ENCODE measurements at places on chromosomes 11 and 22. TPM values are rescaled to one million over a fixed set of nuclear protein-coding genes. Genes with fewer than 3 reads are reported as not detected.

GRCh38 chr11:65298131-65298535, 16.5 kb upstream of the CDC42EP2 start:
- no peak for DNase-seq

DNA sequence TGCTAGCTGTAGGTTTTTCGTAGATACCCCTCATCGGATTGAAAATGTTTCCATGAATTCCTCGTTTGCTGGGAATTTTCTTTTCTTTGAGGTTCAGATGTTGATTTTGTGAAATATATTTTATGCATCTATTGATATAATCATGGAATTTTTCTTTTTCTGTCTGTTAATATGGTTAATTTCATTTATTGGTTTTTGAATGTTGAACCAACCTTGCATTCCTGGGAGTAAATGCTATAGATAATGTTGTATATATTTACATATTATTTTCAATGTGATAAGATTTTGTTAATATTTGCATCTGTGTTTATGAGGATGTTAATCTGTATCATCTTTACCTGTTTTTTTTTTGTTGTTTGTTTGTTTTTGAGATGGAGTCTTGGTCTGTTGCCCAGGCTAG, 10.6 kb upstream of the NDUFA6 start:
- no peak for DNase-seq

- DNase-seq: no peak
These were observed 144.2 kb downstream of the TRIM29 start for GRCh38 chr11:119993722-119994121.

DNA sequence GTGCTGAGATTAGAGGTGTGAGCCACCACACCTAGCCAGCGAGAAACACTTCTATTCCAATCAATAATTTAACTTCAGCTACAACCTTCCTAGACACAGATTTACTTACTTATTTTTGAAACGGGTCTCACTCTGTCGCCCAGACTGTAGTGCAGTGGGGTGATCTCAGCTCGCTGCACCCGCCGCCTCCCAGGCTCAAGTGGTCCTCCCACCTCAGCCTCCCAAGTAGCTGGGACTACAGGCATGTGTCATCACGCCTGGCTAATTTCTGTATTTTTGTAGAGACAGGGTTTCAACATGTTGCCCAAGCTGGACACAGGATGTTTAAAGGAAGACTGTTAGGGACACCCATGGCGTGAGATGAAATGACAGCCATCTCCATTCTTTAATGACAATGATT, 61.3 kb downstream of the MICAL3 start:
- no peak for DNase-seq

GRCh38 chr11:15490535-15490934, 375.8 kb downstream of the INSC start:
- DNase-seq: no peak

- DNase-seq: no peak
These were observed 787 bp downstream of the LRRC10B start for GRCh38 chr11:61509043-61510029.

- DNase-seq: no peak
These were observed 2.8 kb downstream of the SESN3 start for GRCh38 chr11:95228081-95228749.

DNA sequence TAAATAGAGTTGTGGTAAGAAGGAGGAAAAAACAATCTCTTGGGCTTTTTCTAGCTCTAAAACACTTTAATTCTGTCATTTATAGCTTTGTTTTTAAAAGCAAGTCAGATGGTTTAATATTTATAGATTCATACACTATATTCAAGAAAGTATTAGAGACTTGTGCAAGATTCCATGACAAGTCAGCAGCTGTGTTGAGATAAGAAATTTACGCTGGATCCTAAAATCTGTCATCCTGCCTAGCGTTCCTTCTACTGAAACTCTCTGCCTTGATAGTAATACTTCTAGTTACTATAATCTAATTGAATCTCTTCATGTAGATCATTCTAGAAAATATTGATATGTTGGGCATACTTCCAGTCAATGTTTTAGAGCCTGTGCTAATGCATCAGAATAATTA, 721.8 kb downstream of the CNTN5 start:
- no peak for DNase-seq

GRCh38 chr22:32905400-32905799, 103.9 kb downstream of the TIMP3 start:
- DNase-seq: no peak

GRCh38 chr11:43944761-43945311, 2.4 kb downstream of the C11orf96 start:
- DNase-seq: no peak

DNA sequence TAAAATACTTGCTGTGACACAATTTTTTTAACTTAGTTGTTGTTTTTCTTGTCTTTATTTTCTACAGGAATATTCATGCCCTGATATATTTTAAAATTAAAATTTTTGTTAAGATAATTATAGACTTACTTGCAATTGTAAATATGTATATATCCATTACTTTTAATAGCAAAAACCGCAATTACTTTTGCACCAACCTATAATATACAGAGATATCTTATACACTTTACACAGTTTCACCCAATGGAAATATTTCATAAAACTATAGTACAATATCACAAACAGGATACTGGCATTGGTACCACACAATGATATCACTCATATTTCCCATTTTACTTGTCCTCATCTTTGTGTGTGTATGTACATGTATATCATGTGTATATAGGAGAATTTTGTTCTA, 188.8 kb downstream of the DLG2 start:
- no peak for DNase-seq

GRCh38 chr11:134560066-134560465, 148.0 kb upstream of the B3GAT1 start:
- no peak for DNase-seq

DNA sequence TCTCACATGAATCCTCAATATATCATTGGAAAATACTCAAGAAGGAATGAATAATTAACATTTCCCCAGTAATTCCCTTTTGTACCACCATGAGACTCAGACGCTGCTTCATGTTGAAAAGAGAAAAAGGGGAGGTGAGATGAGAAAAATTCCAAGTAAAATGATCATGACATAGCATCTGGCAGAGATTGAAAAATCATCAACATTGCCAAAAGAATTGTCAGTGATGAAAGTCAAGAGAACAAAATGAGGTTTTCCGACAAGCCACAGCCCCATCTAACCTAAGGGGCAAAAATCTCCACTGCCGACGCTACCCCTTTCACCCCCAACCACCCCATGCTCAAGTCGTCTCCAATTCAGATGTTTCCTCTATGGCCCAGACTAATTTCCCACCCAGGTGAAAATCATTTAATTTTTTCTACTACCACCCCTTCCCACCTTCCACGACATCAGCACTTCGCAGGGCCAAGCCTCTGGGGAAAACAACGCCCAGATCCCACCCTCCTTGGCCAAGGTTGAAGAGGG, 1.2 kb downstream of the RAB6A start:
- peak; percentile 22 for DNase-seq

The GLYAT gene
- not detected for total RNA-seq

The SCGB1A1 gene
- not detected for total RNA-seq

The ALDH3B1 gene
- 26.0 TPM for total RNA-seq

The NPAS4 gene
- 0.53 TPM for total RNA-seq

The FAM227A gene
- total RNA-seq: 0.88 TPM

The BTBD18 gene
- total RNA-seq: not detected
